ENCODE measurements at places on chromosomes 3 and 15.

DNA sequence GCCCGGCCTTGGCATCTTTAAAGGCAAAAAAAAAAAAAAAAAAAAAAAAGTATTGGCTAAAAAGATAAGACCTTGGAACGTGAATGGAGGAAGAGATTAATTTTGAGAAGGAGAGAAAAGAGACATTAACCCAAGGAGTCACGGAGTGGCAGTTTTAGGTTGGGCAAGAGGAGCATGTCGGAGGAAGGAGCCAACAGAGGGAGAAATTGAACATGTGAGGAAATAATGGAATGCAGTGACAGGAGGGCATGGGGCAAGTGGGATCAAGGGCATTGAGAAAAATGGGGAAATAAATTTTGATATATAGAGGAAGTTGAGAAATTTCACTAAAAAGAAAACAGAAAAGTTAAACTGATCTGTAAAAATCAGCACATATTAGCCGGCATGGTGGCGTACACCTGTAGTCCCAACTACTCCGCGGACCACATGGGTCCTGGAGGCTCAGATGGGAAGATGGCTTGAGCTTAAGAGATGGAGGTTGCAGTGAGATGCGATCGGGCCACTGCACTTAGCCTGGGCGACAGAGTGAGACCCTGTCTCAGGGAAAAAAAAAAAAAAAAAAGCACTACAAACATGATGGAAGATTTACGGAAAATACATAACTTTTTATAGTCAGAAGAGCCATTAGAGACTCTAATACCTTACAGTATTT, 1.2 kb downstream of the HAUS2 start:
- no peak for DNase-seq

GRCh38 chr3:47410417-47410720, 29.5 kb downstream of the PTPN23 start:
- DNase-seq = no peak

DNA sequence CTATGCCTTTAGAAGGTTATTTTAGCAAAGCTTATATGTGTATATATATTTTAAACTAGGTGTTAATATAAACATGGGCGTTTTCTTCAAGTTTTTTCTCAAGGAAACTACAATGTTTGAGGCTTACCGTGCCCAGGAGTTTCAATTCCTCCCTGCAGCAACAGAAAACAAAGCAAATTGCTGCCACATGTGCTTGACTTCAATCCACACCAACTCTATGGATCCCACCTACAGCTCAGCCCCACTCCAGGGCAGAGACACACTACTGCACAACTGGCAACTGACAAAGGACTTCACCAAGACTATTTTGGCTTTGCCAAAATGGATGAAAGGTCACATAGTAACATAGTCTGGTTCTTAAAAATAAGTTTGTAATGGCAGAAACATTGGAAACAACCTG, 346.6 kb downstream of the ERC2 start:
- DNase-seq = no peak

- no peak for DNase-seq
Observed at GRCh38 chr15:70892002-70892911, at the start of the genes LRRC49 and THAP10. Gene LRRC49, plus strand, starts transcription at chr15:70892826. Its CDS starts 69 bp downstream, at chr15:70892895. Gene THAP10, minus strand, starts transcription at chr15:70892433. Its CDS starts 161 bp downstream, at chr15:70892272.

GRCh38 chr3:20160230-20160629, 25.8 kb downstream of the SGO1 start:
- no peak for DNase-seq

GRCh38 chr3:71064956-71065763, 518.4 kb downstream of the FOXP1 start:
- DNase-seq = peak; percentile 47

DNA sequence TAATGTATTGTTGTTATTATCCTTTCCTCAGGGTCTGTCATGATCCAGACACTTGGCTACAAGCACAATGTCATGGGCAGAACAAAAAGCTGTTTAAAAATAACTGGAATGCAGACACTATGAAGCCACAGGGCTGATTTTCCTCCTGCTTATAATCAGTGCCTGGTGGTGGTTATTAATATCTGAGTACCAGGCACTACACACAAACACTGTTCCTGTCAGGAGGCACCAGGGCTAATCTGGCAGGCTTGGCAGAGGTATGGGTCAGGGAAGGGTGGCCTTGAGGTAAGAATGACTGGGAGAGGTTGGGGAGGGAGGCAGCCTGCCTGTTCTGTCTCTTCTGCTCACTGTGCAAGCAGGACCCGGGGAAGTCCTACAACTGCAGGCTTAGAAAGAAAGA, 67.2 kb downstream of the WDR76 start:
- no peak for DNase-seq

DNA sequence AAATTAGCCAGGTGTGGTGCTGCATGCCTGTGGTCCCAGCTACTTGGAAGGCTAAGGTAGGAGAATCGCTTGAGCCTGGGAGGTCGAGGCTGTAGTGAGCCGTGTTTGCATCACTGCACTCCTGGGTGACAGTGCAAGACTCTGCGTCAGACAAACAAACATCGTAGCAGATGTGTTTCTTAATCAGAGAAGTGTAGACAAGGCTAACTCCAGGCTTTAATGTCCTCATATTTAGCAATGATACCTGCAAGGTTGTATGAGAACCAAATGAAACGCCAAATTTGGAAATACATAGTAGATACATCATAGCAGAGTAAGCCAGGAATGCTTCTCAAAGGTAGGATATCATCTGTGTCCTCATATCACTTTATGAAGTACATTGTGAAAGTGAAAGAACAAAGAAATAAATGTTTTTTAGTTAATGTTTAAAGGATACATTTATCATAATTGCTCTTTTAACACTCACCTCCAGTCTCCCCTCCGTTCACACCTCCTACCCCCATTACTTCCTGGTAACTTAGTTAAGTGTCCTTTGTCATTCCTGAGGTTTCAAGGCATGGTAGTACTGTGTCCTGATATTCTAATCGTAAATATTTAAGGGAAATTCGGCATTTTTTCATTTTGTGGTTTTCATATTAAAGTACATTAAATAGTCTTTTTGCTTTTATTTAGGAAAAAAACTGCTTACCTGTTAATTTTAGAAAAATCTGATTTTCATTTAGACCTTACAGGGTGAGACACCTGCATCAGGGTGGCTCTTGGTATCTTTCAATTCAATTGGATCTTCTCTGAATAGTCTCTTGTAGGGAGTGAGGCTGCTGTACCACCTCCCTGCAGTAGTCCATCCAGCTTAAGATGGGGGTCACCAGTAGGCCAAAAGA, 96.1 kb downstream of the OPA1 start:
- no peak for DNase-seq

GRCh38 chr15:101001796-101002195, 82.6 kb downstream of the LRRK1 start:
- DNase-seq = no peak

DNA sequence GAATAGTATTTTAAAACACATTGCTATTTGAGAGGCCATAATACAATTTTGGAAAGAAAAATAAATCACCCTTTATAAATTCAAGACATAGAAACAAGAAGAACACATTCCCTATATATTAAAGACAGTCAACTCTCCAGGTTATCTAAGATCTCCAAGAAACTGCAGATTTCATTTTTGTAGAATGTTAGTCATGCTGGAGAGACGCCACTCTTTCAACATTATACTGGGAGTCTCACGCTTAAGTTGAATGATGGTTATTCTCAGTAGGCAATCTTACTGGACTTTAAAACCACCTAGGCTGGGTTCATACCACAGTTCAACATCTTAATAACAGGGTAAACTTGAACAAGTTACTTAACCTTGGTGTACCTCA, 3.6 kb upstream of the CHRM5 start:
- DNase-seq = no peak

DNA sequence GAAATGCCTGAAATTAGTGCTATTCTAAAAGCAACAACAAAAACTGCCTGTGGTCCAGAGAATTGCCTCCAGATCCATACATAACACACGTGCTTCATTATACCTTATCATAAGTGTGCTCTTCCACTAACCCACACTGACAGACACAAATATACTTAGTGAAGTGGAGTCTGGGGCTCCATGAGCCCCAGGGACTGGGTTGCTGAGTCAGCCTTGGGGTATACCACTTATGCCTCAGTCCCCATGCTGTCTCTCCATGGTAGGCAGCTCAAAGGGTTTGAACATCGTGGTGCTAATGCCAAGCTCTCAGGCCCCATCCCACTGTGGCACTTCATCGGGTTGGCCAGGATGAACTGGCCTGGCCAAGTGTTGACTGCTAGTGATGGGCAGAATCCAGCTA, 10.8 kb downstream of the ZDHHC3 start:
- no peak for DNase-seq

DNA sequence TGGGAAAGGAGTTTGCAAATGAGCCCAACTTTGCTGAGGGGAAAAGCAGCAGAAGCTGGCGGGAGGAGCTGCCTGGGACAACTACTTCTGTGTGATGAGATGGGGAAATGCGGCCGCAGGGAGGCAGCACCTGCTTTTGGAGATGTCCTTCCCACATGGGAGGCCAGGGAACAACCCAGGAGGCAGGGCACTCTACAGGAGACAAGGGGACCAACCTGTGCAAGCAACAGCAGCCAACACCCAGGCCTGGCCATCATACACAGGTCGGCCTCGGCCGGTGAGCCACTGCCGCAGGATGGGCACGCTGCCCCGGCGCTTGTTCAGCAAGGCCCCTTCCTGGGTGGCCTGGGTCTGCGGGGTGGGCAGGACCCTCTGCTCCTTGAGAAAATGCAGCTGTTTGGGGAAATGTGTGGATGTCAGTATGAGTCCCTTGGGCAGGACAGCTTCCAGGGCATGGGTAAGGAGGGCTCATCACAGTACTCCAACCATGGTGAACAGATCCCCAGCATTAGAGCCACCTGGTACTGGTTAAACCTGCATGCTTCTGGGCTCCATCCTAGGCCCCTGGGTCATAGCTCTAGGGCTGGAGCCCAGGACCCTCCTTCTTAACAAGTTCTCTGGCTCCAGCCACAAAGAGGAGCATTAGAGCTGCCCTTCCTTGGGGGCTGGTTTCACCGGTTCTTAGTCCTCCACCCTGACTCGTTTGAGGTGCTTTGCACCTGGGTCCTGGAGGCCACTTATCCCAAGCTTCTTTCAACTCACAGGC, 11.6 kb downstream of the EPB42 start:
- no peak for DNase-seq

GRCh38 chr3:100975714-100976113, 17.5 kb downstream of the ABI3BP start:
- no peak for DNase-seq

DNA sequence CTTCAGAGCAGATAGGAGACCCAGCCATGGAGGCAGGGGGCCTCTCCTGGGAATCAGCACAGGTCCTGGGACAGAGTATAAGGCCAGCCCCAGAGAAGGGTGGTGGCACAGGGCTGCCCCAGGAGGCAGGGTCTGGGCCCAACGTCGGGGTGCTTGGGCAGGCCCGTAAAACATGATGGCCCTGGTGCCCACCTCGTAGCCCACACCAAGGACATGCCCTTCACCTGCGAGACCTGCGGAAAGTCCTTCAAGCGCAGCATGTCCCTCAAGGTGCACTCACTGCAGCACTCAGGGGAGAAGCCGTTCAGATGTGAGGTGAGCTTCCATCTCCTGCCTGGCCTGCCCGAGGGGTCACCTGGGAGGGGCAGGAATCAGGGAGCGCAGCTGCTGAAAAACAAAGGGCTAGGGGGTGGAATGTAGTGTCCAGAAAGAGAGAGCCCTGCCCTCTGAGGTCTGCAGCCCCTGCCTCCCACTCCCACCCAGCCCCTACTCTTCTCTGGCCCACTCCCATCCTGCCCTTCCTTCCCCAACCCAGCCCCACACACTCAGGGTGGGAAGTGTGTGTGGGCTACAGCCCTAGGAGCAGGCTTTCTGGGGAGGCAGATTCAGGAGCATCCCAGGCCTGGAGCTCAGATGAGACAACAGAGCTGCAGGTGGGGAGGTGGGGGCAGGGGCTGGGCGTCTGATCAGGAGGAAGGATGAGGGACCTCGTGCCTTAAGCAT, 9.5 kb downstream of the ZBTB47 start:
- DNase-seq = no peak

- no peak for DNase-seq
Observed at GRCh38 chr3:31472479-31473390, 60.0 kb upstream of the STT3B start.

Data from activated CD8-positive, alpha-beta memory T cell treated with anti-CD3 and anti-CD28 coated beads for 1 hour (primary cell).